Kidney (tissue), 22 donors: ENCODE measurements at places on chromosomes 1 and 21. TPM values are rescaled to one million over a fixed set of nuclear protein-coding genes. Genes with fewer than 3 reads are reported as not detected.

GRCh38 chr1:154329152-154329521 lies 3.8 kb downstream of the ATP8B2 start:
- no peaks in the 10 kb centered on the region for H3K27me3 ChIP-seq
- no peaks in the 10 kb centered on the region for H3K36me3 ChIP-seq
- DNase-seq, result no peak
- H3K4me3 ChIP-seq, result no peak overlapping the region
- no peak overlapping the region for H3K27ac ChIP-seq
- H3K4me1 ChIP-seq, result peaks cover 3% of the 10 kb centered on the region

GRCh38 chr1:221729771-221730330 lies 12.0 kb downstream of the DUSP10 start:
- no peak overlapping the region for H3K27ac ChIP-seq
- H3K4me1 ChIP-seq, result no peaks in the 10 kb centered on the region
- no peak overlapping the region for H3K4me3 ChIP-seq
- H3K36me3 ChIP-seq, result no peaks in the 10 kb centered on the region
- no peaks in the 10 kb centered on the region for H3K27me3 ChIP-seq

Gene FALEC
- total RNA-seq, result not detected

DNA sequence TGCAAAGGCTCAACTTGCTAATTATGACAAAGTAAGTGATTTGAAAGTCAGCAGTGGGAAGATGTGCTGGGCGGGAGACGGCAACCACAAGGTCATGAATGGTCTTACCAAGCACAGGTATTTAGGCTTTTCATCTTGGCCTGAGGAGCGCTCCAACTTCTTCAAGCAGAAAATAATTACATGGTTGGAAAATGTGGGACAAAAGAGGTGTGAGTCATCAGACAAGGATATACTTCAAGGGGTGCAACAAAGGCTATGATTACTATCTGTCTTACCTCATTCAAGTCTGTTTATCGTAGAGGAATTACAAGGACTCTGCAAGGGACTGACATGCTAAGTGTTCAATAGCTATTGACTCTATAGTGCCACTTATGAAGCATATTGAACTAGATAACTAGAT lies 2005.7 kb downstream of the MRPL39 start:
- no peak overlapping the region for H3K27ac ChIP-seq
- DNase-seq, result no peak
- H3K4me1 ChIP-seq, result no peaks in the 10 kb centered on the region
- no peaks in the 10 kb centered on the region for H3K27me3 ChIP-seq
- no peak overlapping the region for H3K4me3 ChIP-seq
- no peaks in the 10 kb centered on the region for H3K36me3 ChIP-seq

DNA sequence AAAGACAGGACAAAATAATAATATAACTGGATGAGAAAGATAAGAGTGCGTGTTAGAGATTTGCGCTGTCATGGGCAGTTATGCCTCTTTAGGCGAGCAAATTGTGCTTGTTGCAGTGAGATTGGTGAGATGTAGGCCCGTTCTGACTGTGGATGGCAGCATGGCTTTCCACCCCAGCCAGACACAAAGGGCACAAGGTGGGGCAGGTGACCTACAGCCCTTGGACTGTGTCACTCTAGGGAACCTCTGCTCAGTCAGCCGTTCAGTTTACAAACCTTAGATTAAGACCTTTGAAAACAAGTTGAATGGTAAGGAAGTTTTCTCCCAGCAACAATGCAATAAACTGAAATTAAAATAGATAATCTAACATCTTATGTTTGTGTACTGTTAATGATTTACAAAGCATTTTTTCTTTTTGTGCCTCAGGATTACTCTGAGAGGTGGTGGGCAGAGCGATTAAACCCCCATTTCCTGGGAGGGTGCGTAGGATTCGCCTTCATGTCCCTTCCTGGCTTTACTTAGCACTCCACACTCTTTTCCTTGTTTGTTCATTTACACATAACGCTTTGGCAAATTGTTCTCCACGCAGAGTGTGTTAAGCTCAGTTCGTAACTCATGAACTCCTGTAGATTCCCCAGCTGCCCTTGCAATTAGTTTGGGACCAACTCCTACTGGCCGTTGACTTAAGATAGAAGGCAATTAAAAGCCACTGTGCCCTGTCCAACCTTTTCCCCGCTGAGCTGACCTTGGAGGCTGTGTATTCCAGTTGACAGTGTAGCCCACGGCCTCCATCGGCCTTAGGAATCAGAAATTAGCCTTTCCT lies 58.1 kb upstream of the IGSF5 start:
- no peak overlapping the region for H3K4me3 ChIP-seq
- H3K27me3 ChIP-seq, result no peaks in the 10 kb centered on the region
- H3K36me3 ChIP-seq, result no peaks in the 10 kb centered on the region
- no peaks in the 10 kb centered on the region for H3K4me1 ChIP-seq
- no peak overlapping the region for H3K27ac ChIP-seq

- no peaks in the 10 kb centered on the region for H3K36me3 ChIP-seq
- DNase-seq, result peak; percentile 97
- H3K4me1 ChIP-seq, result peaks cover 6% of the 10 kb centered on the region
- peak within 1 kb of the TSS; percentile 90 for H3K27ac ChIP-seq
These were observed at the start of gene BOLA1 for GRCh38 chr1:149899460-149900284. BOLA1 (plus strand) TSS chr1:149899568; CDS start chr1:149900060, 492 bp downstream.

- H3K4me1 ChIP-seq, result no peaks in the 10 kb centered on the region
- no peak overlapping the region for H3K4me3 ChIP-seq
- no peaks in the 10 kb centered on the region for H3K36me3 ChIP-seq
- no peak for DNase-seq
- H3K27ac ChIP-seq, result no peak overlapping the region
These were observed 42.8 kb upstream of the MAGOH start for GRCh38 chr1:53281133-53281532.

Gene AKT3
- total RNA-seq, result 81.6 TPM

GRCh38 chr1:66733348-66734017 lies 18.8 kb upstream of the DYNLT5 start:
- DNase-seq, result no peak
- no peaks in the 10 kb centered on the region for H3K4me1 ChIP-seq
- no peaks in the 10 kb centered on the region for H3K36me3 ChIP-seq
- no peak overlapping the region for H3K27ac ChIP-seq
- no peak overlapping the region for H3K4me3 ChIP-seq
- no peaks in the 10 kb centered on the region for H3K27me3 ChIP-seq

DNA sequence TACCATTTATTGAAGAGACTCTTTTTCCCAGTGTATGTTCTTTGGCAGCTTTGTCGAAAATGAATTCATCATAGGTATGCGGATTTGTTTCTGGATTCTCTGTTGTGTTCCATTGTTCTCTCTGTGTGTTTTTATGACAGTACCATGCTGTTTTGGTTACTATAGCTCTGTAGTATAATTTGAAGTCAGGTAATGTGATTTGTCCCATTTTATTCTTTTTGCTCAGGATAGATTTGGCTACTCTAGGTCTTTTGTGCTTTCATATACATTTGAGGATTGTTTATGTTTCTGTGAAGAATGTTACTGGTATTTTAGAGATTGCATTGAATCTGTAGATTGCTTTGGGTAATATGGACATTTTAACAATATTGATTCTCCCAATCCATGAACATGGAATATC lies 5.4 kb upstream of the KLHL12 start:
- no peak overlapping the region for H3K27ac ChIP-seq
- no peaks in the 10 kb centered on the region for H3K4me1 ChIP-seq
- no peaks in the 10 kb centered on the region for H3K36me3 ChIP-seq
- no peak overlapping the region for H3K4me3 ChIP-seq
- H3K27me3 ChIP-seq, result no peaks in the 10 kb centered on the region
- no peak for DNase-seq

- DNase-seq, result no peak
- peaks cover 5% of the 10 kb centered on the region for H3K4me1 ChIP-seq
- H3K27me3 ChIP-seq, result no peaks in the 10 kb centered on the region
- no peaks in the 10 kb centered on the region for H3K36me3 ChIP-seq
These were observed 294.1 kb upstream of the KAZN start for GRCh38 chr1:14304381-14304865.

DNA sequence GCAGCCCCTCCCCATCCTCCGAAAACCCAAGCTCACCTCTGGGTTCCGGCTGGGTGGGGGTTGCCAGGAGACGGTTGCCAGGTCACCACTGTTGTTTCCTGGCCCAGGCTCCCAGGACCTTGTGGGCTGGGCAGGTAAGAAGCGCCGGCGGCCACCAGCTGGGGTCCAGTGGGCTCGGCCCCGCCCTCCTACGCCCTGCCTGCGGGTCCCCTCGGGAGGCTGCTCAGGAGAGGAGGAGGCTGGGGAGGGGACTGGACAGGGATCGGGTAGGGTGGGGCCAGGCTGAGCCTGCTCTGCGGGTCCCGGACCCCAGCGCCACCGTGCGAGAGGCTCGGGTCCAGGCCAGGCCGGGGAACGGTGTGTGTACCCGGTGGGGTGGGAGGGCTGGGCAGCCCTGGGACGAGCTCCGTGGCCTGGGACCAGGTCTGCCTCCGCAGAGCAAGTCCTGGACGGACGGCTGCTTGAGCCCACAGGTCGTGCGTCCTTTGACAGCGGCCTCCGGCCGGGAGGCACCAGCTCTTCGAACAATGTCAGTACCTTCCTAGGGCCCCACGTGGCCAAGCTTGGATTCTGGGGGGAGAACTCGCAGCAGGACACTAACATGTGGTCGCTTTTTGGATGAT lies at the start of gene TTLL10:
Gene TTLL10 (plus strand): TSS at position 88 of the 623 bp plus-strand sequence. CDS start 5,336 bp downstream, outside the sequence.
- peak; percentile 90 for DNase-seq
- no peaks in the 10 kb centered on the region for H3K36me3 ChIP-seq
- H3K27me3 ChIP-seq, result peaks cover 2% of the 10 kb centered on the region
- H3K4me1 ChIP-seq, result peaks cover 2% of the 10 kb centered on the region
- H3K4me3 ChIP-seq, result no peak within 1 kb of the TSS

DNA sequence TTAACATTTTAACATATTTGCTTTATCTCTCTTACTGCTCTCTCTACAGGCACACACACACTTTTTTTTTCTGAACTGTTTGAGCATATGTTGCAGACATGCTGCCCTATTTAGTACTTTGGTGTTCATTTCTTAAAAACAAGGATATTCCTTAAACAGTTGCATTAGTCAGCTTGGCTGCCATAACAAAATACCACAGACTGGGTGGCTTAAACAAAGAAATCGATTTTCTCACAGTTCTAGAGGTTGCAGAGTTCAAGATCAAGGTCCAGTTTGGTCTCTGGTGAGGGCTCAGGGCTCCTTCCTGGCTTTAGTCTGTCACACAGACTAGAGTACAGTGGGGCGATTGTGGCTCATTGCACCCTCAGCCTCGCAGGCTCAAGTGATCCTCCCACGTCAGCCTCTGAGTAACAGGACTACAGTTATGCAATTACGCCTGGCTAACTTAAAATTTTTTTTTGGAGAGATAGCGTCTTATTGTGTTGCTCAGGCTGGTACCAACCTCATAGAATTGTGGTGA lies 46.7 kb downstream of the RPRD2 start:
- no peak for DNase-seq
- no peak overlapping the region for H3K4me3 ChIP-seq
- no peaks in the 10 kb centered on the region for H3K27me3 ChIP-seq
- H3K4me1 ChIP-seq, result peaks cover 20% of the 10 kb centered on the region
- no peaks in the 10 kb centered on the region for H3K36me3 ChIP-seq

GRCh38 chr1:26862781-26863684 lies at the start of gene SFN:
SFN (plus strand) TSS chr1:26863149; CDS start chr1:26863213, 64 bp downstream.
- H3K4me1 ChIP-seq, result no peaks in the 10 kb centered on the region
- H3K27me3 ChIP-seq, result no peaks in the 10 kb centered on the region
- no peak within 1 kb of the TSS for H3K27ac ChIP-seq
- peak; percentile 25 for DNase-seq

Gene RAB7B
- 2.0 TPM for total RNA-seq

Gene TEDDM1
- not detected for total RNA-seq

GRCh38 chr1:116853680-116854402 lies 55.9 kb upstream of the PTGFRN start:
- H3K36me3 ChIP-seq, result no peaks in the 10 kb centered on the region
- DNase-seq, result peak; percentile 90
- no peak overlapping the region for H3K27ac ChIP-seq
- no peaks in the 10 kb centered on the region for H3K27me3 ChIP-seq
- no peaks in the 10 kb centered on the region for H3K4me1 ChIP-seq
- no peak overlapping the region for H3K4me3 ChIP-seq

- H3K27ac ChIP-seq, result no peak overlapping the region
- DNase-seq, result no peak
- H3K36me3 ChIP-seq, result no peaks in the 10 kb centered on the region
These were observed 127.1 kb upstream of the CACYBP start for GRCh38 chr1:174872615-174873058.

GRCh38 chr1:116540088-116540487 lies 30.7 kb downstream of the CD58 start:
- no peaks in the 10 kb centered on the region for H3K4me1 ChIP-seq
- H3K36me3 ChIP-seq, result peaks cover 2% of the 10 kb centered on the region
- H3K27ac ChIP-seq, result no peak overlapping the region
- H3K4me3 ChIP-seq, result no peak overlapping the region
- H3K27me3 ChIP-seq, result no peaks in the 10 kb centered on the region

- H3K4me1 ChIP-seq, result peaks cover 4% of the 10 kb centered on the region
- DNase-seq, result no peak
- H3K36me3 ChIP-seq, result no peaks in the 10 kb centered on the region
- H3K27ac ChIP-seq, result no peak overlapping the region
These were observed 214.5 kb downstream of the SMYD3 start for GRCh38 chr1:246292571-246292970.

- H3K27ac ChIP-seq, result no peak overlapping the region
- peak; percentile 75 for DNase-seq
- H3K27me3 ChIP-seq, result no peaks in the 10 kb centered on the region
These were observed 527.3 kb downstream of the PLPP3 start for GRCh38 chr1:56052041-56052440.

GRCh38 chr1:211831558-211832323 lies 1.2 kb upstream of the LPGAT1 start:
- H3K27ac ChIP-seq, result no peak overlapping the region
- no peaks in the 10 kb centered on the region for H3K36me3 ChIP-seq
- no peak for DNase-seq
- no peak overlapping the region for H3K4me3 ChIP-seq
- no peaks in the 10 kb centered on the region for H3K4me1 ChIP-seq

DNA sequence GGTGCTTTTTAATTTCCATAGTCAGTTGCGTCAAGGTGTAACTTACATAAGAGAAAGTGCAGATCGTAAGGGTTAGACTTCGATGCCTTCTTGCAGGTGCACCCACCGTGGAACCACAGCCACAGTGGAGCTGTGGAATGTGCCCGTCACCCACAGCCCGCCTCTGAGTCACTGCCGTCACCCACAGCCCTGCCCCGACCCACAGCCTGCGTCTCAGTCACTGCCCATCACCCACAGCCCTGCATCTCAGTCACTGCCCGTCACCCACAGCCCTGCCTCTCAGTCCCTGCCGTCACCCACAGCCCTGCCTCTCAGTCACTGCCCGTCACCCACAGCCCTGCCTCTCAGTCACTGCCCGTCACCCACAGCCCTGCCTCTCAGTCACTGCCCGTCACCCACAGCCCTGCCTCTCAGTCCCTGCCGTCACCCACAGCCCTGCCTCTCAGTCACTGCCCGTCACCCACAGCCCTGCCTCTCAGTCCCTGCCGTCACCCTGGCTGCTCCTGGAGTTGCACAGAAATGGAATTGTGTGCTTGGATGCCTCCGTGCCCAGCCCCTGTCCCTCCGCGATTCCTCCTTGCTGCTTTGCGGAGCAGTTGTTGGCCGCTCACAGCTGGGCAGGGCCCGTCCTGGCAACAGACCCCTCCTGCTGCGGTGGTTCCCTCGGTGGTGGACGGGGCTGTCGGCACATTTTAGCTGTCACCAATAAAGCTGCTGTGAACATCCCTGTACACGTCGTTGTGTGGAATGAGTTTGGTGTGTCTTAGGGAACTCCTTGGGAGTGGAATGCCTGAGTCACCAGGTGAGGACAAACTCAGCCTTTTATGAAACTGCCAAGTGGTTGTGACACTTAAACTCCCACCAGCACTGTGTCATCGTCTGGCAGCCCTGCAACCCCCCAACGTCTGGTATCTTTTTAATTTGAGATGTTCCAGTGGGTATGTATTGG lies 44.9 kb upstream of the COL6A2 start:
- H3K4me3 ChIP-seq, result no peak overlapping the region
- H3K4me1 ChIP-seq, result no peaks in the 10 kb centered on the region
- H3K36me3 ChIP-seq, result no peaks in the 10 kb centered on the region
- H3K27me3 ChIP-seq, result no peaks in the 10 kb centered on the region
- DNase-seq, result no peak
